ENCODE measurements at places on chromosomes 2 and 18.

- H3K4me1 ChIP-seq: no peaks in the 10 kb centered on the region
- H3K4me3 ChIP-seq: no peak overlapping the region
- no peaks in the 10 kb centered on the region for H3K36me3 ChIP-seq
- DNase-seq: no peak
- no peak overlapping the region for H3K27ac ChIP-seq
Observed at GRCh38 chr2:183901931-183902330, 696.4 kb upstream of the ZNF804A start.

- no peaks in the 10 kb centered on the region for H3K4me1 ChIP-seq
- no peaks in the 10 kb centered on the region for H3K36me3 ChIP-seq
- H3K27ac ChIP-seq: no peak overlapping the region
Observed at GRCh38 chr2:127082974-127083373, 24.0 kb downstream of the BIN1 start.

DNA sequence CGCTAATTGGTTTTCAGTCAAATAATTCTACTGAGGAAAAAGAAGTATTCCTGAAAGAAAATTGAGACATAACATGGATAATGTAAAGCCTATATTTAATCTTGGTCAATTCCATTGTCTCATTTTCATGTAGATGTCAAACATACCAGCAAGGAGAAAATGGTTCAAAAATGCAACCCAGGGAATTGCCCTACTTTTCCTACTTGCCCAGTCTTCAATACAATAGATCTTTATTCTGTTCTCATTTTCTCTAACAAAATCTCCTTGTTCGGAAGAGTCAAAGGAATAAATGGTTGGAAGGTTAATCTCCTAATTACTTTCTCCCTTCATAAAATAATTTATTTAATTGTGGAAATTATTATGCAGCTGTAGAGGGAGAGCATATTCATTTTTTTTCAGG is 896.1 kb downstream of the NRXN1 start:
- H3K36me3 ChIP-seq: no peaks in the 10 kb centered on the region
- no peak for DNase-seq
- no peak overlapping the region for H3K27ac ChIP-seq

GRCh38 chr2:234406085-234406484 is 90.8 kb downstream of the ARL4C start:
- no peaks in the 10 kb centered on the region for H3K4me1 ChIP-seq
- H3K4me3 ChIP-seq: no peak overlapping the region
- H3K27me3 ChIP-seq: no peaks in the 10 kb centered on the region
- DNase-seq: no peak

- DNase-seq: no peak
- peaks cover 36% of the 10 kb centered on the region for H3K4me1 ChIP-seq
- no peak overlapping the region for H3K4me3 ChIP-seq
- no peaks in the 10 kb centered on the region for H3K36me3 ChIP-seq
Observed at GRCh38 chr2:127632592-127633489, 13.1 kb upstream of the GPR17 start.

Measured in ascending aorta (tissue), 2 donors.